Cardiac fibroblast (primary cell): ENCODE measurements at places on chromosomes 5 and 9.

GRCh38 chr5:123485275-123485674 is 26.7 kb upstream of the CSNK1G3 start:
- DNase-seq = no peak

- DNase-seq = no peak
Measured at GRCh38 chr9:109728686-109729300, 51.2 kb upstream of the PALM2AKAP2 start.

- DNase-seq = peak; percentile 76
Measured at GRCh38 chr5:14250084-14250695, 107.0 kb downstream of the TRIO start.

- no peak for DNase-seq
Measured at GRCh38 chr5:143593723-143594122, 190.2 kb upstream of the NR3C1 start.

- no peak for DNase-seq
Measured at GRCh38 chr5:1064383-1065142, 47.3 kb downstream of the SLC12A7 start.

DNA sequence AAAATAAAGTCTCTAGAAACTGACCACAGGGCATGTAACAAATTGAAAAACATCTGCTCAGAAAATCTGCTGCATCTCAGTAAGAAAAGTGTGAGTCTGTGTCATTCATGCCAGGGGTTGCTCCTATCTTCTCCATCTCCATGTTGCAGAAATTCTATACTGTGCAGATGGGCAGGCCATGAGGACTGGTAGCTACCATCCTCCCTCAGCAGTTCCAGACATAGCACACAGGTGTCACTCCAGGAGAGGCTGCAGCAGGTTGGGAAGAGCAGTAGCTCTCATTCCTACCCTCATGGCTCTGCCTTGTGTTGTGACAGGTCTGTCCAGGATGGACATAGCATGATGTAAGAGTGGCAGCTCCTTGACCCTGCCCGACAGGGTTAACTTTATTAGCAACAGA is 173.4 kb downstream of the NDUFS4 start:
- DNase-seq = no peak

- DNase-seq = no peak
Measured at GRCh38 chr5:117947836-117948235, 1040.5 kb downstream of the DTWD2 start.

GRCh38 chr5:95984287-95984938 is 22.8 kb upstream of the ELL2 start:
- DNase-seq = peak; percentile 53

DNA sequence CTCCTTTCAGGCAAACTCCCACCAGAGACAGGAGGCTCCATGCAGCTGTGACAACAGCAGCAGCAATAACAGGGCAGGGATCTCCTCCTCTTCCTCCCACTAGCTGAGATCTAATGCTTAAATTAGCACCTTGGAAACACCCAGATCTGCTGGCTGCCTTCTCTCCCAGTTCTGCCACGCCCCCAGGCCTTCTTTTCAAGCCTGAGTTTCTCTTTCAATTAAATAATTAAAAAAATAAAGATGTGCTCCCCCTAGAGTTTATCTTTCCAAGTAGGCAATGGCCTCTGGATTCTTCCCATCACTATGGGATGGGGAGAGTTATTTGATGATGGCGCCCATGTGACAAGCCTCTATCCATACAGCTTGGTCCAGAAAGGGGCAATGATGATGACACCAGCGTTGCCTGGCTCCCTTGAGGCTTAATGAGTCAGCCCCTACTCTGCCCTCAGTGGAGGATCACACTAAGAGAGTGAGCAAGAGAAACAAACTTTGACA is 3.8 kb downstream of the FAM219A start:
- peak; percentile 86 for DNase-seq
